ENCODE measurements at places on chromosomes 11 and 22.
A peak's percentile ranks its signal among the peaks of the same experiment; 100 is the strongest.

- H3K27ac ChIP-seq, result peak overlapping the region; percentile 70
- H3K27me3 ChIP-seq, result no peaks in the 10 kb centered on the region
- peaks cover 3% of the 10 kb centered on the region for H3K36me3 ChIP-seq
- DNase-seq, result no peak
- H3K4me3 ChIP-seq, result peak overlapping the region; percentile 82
- peaks cover 38% of the 10 kb centered on the region for H3K4me1 ChIP-seq
These were observed 389 bp downstream of the MICALL1 start for GRCh38 chr22:37906364-37907008.

- H3K36me3 ChIP-seq, result no peaks in the 10 kb centered on the region
- peaks cover 2% of the 10 kb centered on the region for H3K4me1 ChIP-seq
- no peaks in the 10 kb centered on the region for H3K27me3 ChIP-seq
- H3K27ac ChIP-seq, result no peak overlapping the region
- no peak for DNase-seq
- no peak overlapping the region for H3K4me3 ChIP-seq
These were observed 23.2 kb downstream of the MEI1 start for GRCh38 chr22:41722496-41722895.

- peaks cover 42% of the 10 kb centered on the region for H3K27me3 ChIP-seq
- no peak for DNase-seq
- H3K27ac ChIP-seq, result no peak overlapping the region
- no peaks in the 10 kb centered on the region for H3K36me3 ChIP-seq
These were observed 23.6 kb upstream of the RNASEH2C start for GRCh38 chr11:65744026-65744698.

DNA sequence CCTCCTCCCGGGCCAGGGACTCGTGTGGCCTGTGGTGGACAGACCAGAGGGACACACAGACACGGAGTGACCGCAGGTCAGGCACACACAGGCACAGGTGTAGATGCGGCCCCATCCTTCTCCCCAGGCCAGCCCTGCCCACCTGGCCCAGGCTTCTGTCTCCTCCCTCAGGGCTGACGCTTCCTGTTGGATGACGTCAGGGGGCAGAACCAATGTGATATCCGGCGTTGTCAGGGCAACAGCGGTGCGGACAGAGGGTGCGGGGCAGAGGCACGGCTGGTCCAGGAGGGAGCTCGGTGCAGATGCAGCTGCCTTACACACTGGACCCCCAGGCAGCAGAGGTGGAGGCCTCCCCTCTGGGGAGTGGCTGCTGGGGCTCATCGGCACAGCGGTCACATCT, 2.9 kb upstream of the TUBGCP6 start:
- H3K36me3 ChIP-seq, result peaks cover 1% of the 10 kb centered on the region
- DNase-seq, result no peak
- peak overlapping the region; percentile 36 for H3K4me3 ChIP-seq
- H3K27me3 ChIP-seq, result no peaks in the 10 kb centered on the region
- peaks cover 24% of the 10 kb centered on the region for H3K4me1 ChIP-seq

DNA sequence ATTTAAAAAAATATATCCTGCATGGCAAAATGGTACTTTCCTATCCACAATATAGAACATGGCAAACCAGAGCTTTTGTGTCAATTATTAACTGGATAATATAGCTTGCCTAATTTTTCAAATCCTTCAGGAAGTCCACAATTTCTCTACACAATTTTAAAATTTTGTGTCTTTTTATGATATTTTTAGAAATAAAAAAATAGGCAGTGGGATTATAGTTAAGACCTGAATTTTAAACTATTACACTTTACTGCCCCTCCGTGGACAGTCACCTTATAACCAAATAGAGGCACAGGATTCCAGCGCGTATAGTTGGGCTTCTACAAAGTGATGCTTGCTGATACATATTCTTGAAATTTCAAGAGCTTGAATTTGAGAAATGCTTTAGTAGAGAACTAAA, 2.1 kb upstream of the DMC1 start:
- H3K27me3 ChIP-seq, result peaks cover 8% of the 10 kb centered on the region
- no peak overlapping the region for H3K4me3 ChIP-seq
- DNase-seq, result peak; percentile 42
- H3K36me3 ChIP-seq, result no peaks in the 10 kb centered on the region

GRCh38 chr11:70456921-70457532, 58.7 kb downstream of the CTTN start:
- no peaks in the 10 kb centered on the region for H3K36me3 ChIP-seq
- no peaks in the 10 kb centered on the region for H3K4me1 ChIP-seq
- no peak overlapping the region for H3K27ac ChIP-seq
- no peak overlapping the region for H3K4me3 ChIP-seq

- no peaks in the 10 kb centered on the region for H3K27me3 ChIP-seq
- DNase-seq, result no peak
- H3K4me3 ChIP-seq, result peak overlapping the region; percentile 34
- peaks cover 32% of the 10 kb centered on the region for H3K4me1 ChIP-seq
These were observed 36.5 kb downstream of the PRDM11 start for GRCh38 chr11:45182902-45183301.

DNA sequence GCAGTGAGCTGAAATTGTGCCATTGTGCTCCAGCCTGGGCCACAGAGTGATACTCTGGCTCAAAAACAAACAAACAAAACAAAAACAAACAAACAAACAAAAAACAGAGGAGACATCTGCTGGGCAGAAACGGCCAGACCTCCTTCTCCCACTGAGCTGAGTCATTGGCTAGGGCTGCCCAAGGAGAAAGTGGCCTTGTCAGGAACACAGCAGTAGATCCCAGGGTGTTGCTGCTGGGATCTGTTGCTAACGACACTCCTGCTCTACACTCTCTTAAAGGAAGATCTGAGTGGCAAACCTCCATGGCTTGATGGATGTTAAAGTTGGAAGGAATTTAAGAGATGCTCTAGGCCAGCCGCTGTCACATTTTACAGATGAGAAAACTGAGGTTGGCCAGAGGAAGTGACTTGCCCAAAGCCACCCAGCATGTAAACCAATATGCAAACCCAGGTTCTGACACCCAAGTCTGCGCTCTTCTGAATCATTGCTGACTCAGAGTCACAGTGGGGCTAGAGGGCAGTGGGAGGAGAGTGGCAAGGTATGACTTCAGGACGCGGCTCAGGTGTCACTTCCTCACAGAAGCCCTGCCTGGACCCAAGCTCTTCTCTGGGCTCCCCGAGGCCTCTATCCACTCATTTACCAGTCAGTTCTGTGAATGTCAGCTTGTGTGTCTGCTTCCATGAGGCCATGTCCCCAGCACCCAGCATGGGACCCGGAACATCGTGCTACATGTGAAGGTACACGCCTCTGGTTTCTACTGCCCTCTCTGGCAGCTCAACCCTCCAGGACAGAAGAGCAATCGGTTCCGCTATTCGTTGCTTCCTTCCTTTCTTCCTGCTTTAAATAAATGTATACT, 11.3 kb upstream of the GDPD5 start:
- no peak overlapping the region for H3K27ac ChIP-seq
- no peak for DNase-seq
- H3K4me1 ChIP-seq, result peaks cover 20% of the 10 kb centered on the region

DNA sequence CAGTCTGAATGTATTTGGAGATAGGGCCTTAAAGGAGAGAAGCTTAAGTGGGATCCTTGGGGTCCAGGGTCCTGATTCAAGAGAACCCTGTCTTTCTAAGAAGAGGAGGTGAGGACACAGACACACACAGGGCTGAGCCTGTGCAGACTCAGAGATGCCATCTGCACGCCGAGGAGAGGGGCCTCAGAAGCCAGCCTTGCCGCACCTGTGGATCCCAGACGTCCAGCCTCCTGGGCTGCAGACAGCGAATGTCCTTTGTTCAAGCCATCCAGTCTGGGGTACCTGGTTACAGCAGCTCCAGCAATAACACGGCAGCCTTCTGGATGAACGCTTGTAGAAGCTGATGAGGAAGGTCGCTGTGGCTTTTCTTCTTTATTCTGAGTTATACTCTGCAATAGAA, 1086.1 kb downstream of the BRD1 start:
- H3K27me3 ChIP-seq, result no peaks in the 10 kb centered on the region
- no peak overlapping the region for H3K27ac ChIP-seq
- no peaks in the 10 kb centered on the region for H3K36me3 ChIP-seq
- DNase-seq, result no peak

DNA sequence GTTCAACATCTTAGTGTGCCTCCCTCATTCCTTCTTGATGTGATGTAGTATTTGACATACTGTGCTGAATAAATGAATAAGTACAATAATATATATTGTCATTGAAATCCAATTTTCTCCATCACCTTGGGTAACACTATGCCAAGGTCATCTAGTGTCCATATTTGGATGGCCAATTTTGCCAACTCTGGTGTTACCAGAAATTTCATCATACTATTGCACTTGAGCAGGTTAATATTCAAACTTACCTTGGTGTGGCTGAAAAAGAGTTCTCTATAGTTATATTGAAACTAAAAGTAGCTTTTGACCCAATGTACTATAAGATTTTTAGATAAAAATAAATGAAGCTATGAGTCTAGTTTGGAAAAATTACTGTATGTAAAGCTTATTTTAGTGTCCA, 98.2 kb upstream of the SLC6A5 start:
- DNase-seq, result no peak
- no peak overlapping the region for H3K27ac ChIP-seq
- H3K4me3 ChIP-seq, result no peak overlapping the region
- H3K27me3 ChIP-seq, result no peaks in the 10 kb centered on the region
- H3K4me1 ChIP-seq, result no peaks in the 10 kb centered on the region

- peaks cover 13% of the 10 kb centered on the region for H3K36me3 ChIP-seq
- peaks cover 25% of the 10 kb centered on the region for H3K4me1 ChIP-seq
- no peak for DNase-seq
- H3K4me3 ChIP-seq, result peak within 1 kb of the TSS; percentile 88
These were observed at the start of gene ANKRD13D for GRCh38 chr11:67289226-67289650. TSS of gene ANKRD13D (plus strand) at chr11:67289303. CDS start at chr11:67289461, 158 bp downstream.

DNA sequence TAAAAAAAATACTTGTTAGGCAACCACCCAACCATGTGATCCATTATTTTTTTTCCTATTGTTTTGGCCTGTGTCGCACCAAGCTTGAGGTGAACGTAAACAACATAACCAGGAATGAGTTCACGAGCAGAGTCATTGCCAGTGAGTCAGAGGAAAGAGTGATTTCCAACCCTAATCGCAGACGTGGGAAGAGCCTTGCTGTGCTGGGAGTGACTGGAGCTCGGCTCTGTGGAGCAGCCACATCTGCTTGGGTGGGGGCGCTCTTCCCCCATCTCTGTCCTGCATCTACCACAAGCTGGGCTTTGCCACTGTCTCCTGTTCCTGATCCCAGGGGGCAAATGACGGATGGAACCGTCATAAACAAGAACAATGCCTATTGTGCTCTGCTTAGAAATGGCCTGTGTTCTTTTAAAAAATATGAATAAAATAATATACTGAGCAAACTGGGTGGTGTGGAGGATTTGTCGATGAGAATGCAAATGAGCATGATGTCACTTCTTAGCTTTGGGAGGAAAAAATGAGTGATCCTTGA, 210.0 kb downstream of the KIRREL3 start:
- no peaks in the 10 kb centered on the region for H3K4me1 ChIP-seq
- H3K4me3 ChIP-seq, result no peak overlapping the region
- peaks cover 46% of the 10 kb centered on the region for H3K27me3 ChIP-seq
- no peak overlapping the region for H3K27ac ChIP-seq

GRCh38 chr11:1306186-1307162, 3.0 kb downstream of the TOLLIP start:
- peaks cover 15% of the 10 kb centered on the region for H3K4me1 ChIP-seq
- H3K36me3 ChIP-seq, result peaks cover 11% of the 10 kb centered on the region
- H3K27ac ChIP-seq, result no peak overlapping the region
- no peaks in the 10 kb centered on the region for H3K27me3 ChIP-seq
- no peak for DNase-seq

DNA sequence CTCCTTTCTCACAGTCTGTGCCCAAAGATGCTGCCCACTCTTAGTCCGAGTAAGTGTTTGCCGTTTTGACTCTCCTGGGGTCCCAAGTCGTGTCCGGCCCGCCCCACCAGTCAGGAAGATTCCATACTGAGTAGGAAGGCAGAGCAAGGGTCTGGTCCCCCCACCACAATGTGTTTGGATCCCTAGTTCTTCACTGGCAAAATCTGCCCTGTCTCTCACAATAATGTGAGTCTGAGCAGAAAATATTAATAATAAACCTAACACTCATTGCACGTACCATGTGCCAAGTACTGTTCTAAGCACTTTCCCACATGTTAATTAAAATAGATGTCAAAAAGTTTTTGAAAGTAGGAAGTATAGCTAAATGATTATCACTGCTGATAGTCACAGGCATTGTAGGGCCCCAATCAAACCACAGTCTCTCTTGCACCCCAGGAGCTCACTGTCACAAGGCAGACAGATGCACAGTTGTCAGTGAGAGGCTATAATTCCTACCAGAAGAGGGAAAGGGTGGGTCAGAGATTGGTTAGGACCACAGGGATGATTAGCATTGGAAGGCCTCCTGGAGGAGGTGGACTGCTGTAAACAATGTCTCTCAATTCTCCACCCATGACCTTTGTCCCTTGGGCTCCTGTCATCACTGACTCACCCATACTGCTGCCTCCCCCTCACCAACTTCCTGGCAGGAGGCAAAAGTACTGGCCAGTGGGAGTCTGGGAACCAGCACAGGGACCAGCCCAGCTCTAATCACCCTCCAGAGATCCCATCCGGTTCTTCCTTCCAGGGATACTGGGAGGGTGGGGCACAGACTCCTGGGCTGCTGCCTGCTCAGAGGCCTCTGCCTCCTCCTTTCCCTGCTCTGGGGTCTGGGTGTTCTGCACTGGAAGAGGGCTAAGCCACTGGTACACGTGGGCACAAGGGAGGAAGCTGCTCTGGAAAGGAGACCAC, 1.0 kb upstream of the POLD4 start:
- no peaks in the 10 kb centered on the region for H3K36me3 ChIP-seq
- no peaks in the 10 kb centered on the region for H3K27me3 ChIP-seq
- H3K4me3 ChIP-seq, result peak overlapping the region; percentile 91
- no peak for DNase-seq
- H3K4me1 ChIP-seq, result peaks cover 38% of the 10 kb centered on the region

- no peak overlapping the region for H3K27ac ChIP-seq
- H3K4me3 ChIP-seq, result no peak overlapping the region
- no peaks in the 10 kb centered on the region for H3K27me3 ChIP-seq
- H3K4me1 ChIP-seq, result peaks cover 4% of the 10 kb centered on the region
- no peaks in the 10 kb centered on the region for H3K36me3 ChIP-seq
- DNase-seq, result no peak
These were observed 7.6 kb upstream of the CCKBR start for GRCh38 chr11:6251990-6252473.

- peaks cover 12% of the 10 kb centered on the region for H3K4me1 ChIP-seq
- peaks cover 15% of the 10 kb centered on the region for H3K36me3 ChIP-seq
- peak overlapping the region; percentile 38 for H3K4me3 ChIP-seq
- no peak for DNase-seq
These were observed 15.7 kb upstream of the CDKN1C start for GRCh38 chr11:2901196-2901796.

- peaks cover 6% of the 10 kb centered on the region for H3K27me3 ChIP-seq
- no peak overlapping the region for H3K4me3 ChIP-seq
- H3K36me3 ChIP-seq, result no peaks in the 10 kb centered on the region
- no peak overlapping the region for H3K27ac ChIP-seq
These were observed 5.9 kb upstream of the CSF2RB start for GRCh38 chr22:36907253-36908195.

DNA sequence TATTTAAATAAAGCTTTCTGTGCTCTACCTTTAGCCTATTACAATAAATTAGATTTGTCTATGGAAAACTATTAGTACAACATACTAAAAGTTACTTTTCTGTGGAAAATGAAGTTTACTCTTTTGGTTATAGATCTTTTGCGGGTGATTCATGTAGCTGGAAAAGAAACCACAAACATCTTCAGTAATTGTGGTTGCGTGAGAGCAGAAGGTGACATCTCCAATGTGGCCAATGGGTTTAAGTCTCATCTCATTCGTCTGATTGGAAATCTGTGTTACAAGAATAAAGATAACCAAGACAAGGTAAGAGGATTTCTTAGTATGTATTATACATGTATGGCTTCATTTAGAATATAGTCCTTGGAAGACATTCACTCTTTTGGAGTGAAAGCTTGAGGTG, 68.6 kb downstream of the ATXN10 start:
- H3K27me3 ChIP-seq, result no peaks in the 10 kb centered on the region
- no peak for DNase-seq
- no peak overlapping the region for H3K27ac ChIP-seq
- peaks cover 73% of the 10 kb centered on the region for H3K36me3 ChIP-seq
- H3K4me3 ChIP-seq, result no peak overlapping the region
